Adipocyte (in vitro differentiated cells): ENCODE measurements at places on chromosomes 12 and 14.

DNA sequence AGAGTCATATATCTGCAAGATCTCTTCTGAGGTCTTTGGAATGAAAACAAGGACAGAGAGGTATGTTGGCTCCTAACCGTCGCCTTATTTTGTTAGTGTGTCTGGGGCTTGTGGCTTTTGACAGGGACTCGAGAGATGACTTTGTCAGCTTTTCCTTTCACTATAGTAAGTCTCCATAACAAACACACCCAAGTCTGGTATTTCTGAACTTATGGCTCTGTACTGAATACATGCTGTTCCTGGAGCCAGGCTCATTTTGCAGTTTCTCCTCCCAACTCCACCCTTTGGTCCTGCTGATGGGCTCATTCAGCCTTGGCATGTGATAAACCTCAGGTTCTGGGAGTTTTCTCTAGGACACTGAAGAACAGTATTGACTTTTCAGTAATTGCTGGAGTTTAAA, 27.7 kb upstream of the TMED10 start:
- peak; percentile 87 for DNase-seq

GRCh38 chr12:76202621-76203020, 118.1 kb upstream of the NAP1L1 start:
- DNase-seq, result no peak

- no peak for DNase-seq
These were observed 47.9 kb downstream of the NEUROD4 start for GRCh38 chr12:55067701-55068100.

DNA sequence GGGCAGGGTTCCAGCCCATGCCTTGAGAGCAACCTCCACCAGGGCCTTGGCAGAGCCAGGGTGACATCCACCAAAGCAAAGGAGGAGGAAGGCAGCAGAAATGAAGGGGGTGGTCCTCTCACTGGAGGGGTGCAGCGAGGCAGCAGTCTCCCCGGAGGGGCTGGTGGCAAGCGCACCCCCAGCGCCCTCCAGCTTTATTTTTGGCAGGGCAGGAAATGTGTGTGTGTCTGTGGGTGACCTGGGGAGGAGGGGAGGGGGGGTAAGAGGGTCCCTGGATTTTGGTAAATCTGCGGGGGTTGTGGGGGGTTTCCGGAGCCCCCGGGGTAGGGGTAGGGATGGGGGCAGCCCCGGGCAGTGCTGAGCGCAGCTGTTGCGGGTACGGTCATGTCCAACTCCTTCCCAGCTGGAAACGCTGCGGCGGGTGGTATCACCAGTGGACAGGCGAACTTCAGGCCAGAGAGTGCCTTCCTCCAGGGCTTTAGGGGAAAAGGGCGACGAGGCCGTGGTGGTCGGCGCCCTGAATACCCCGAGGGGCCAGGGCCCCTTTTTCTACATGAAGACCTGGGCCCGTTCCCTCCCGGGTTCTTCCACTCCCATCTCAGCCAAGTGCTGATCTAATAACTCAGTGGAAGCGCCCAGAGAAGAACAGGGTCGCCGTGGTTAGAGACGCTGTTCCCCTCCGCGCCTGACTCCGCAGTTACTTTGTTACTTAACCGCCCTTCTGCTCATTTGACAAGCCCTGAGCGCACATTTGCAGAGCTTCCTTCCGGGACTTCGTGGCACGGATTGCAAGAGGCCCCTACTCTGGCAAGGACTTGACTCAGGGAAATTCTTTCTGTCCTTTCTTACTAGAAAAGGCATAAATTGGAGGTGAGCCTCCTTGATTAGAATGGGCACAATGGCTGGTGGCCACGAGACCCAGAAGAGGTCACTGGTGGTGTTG, 55.2 kb downstream of the FOS start:
- no peak for DNase-seq

GRCh38 chr14:81343701-81344100, 56.4 kb downstream of the STON2 start:
- no peak for DNase-seq

DNA sequence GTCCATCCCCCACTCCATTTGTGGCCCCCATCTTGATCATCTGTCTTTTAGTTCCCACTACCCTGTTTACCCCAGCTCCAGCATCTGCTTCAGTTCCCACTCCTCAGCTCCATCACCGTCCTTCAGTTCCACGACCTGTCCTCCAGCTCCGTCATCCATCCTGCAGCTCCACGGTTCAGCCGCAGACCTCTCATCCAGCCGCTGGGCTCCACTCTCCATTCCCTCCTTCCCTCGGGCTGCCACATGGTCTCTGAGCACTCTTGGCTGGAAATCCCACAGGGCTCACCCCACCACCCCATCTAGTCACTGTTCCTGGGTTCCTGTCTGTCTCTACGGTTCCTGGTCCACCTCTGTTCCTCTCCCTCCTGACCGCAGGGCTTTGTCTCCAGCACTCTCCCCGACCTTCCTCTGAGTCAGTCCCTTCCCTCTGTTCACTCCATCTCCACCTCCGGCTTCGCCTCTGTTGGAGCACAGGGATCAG, 3.3 kb upstream of the P3H3 start:
- peak; percentile 19 for DNase-seq

- DNase-seq, result no peak
These were observed 57.3 kb upstream of the ELK3 start for GRCh38 chr12:96136725-96137378.

DNA sequence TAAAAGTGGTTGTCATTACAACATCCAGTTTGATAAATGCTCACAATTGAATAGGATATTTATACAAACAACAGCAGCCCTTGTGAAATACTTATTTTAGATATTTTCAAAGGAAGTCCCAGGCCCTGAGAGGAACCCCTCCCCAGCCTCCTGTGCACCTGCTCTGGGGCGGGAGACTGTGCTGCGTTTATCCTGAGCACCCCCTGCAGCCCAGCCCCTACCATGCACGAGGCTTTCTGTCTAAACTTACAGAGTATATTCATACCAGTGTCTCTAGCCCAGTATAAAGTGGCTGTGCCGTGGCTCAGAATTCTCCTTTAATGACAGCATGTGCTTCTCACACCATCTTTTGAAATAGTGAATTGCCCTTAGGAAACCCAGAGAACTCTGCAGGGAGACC, 1084.3 kb downstream of the TMEM121 start:
- no peak for DNase-seq

- DNase-seq, result peak; percentile 17
These were observed 74.3 kb downstream of the RFLNA start for GRCh38 chr12:124369055-124369826.

GRCh38 chr12:87085286-87085685, 829.1 kb upstream of the MGAT4C start:
- DNase-seq, result no peak

DNA sequence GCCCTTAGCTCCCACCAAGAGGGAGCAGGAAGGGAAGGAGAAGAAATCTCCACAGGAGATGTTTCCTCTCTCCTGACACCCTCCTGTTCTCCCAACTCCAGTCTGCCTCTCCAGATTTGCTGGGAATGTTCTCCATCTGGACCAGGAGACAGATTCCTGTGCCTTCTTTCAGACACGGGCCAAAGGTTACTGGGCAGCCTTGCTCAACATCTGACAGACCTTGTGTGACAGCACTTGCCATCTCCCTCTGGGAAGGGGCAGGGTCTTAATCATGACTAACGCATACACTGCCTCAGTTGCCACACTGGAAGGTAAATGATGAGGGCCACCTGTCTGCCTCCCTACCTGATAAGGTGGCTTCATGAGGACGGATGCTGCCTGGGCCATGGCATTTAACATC, 2.5 kb upstream of the TTC7B start:
- no peak for DNase-seq

- DNase-seq, result no peak
These were observed 513.0 kb downstream of the TMEM121 start for GRCh38 chr14:106039400-106039799.

DNA sequence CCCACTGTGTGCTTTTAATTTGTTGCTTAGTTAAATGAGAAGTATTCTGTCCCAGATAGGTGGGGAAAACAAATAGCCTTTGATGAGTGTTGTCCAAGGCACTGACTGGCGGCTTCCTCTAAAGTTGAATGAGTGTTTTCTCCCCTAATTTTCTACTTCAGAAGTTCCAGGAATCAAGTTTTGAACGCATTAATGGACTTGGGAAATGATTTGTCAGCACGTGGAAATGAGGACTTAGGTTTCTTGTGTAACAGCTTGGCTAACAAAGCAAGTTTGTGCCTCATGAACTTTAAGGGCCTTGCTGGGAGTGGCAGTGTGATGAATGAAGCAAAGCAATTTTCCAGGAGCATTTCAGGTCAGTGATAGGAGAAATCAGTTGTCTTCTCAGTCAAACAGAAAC, 56.9 kb downstream of the LIN52 start:
- peak; percentile 12 for DNase-seq

GRCh38 chr14:31025367-31026076, at the start of gene AP4S1:
TSS of gene AP4S1 (plus strand) at chr14:31025649. CDS start at chr14:31066197, 40,548 bp downstream.
- peak; percentile 69 for DNase-seq

- DNase-seq, result no peak
These were observed 9.8 kb downstream of the FAM222A start for GRCh38 chr12:109723311-109723881.

GRCh38 chr12:30754383-30754749, 385 bp downstream of the CAPRIN2 start:
- no peak for DNase-seq

DNA sequence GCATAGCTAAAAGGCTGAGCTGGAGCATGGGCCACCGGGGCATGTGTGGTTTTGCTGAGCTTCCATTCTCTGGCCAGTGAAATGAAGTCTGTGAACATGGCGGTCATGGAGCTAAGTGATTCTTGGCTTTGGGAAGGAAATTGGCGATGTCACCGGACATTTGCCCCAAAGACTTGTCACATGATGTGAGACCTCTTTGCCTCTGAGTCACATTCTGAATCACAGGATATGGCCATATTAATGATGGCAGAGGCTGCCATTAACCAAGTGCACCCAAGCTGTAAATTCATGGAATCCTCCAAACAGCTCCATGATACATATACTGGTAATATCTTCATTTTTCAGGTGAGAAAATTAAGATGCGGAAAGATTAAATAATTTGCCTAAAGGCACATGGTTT, 27.4 kb upstream of the BATF start:
- no peak for DNase-seq
